ENCODE measurements at places on chromosomes 6 and 20.

DNA sequence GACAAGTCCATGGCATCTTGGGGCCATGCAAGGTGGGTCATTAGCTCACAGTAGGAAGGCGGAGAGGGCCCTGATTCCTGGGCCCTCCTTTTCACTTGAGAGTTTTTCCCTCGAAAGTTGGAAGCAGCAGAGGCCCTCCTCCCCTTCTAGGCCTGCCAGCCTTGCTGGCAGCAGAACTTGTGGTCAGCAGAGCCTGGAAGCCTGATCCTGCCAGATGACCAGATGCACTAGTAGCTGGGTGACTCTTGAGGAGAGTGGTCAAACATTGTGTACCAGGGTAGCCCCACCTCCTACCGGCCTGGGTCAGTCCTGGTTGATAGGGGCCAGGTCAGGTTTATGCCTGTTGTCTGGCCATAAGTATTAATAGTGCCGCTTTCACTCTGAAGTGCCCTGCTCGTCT is 3.8 kb upstream of the HMGA1 start:
- no peak for DNase-seq

- no peak for DNase-seq
Measured at GRCh38 chr20:1562622-1563021, 5.1 kb upstream of the SIRPD start.

DNA sequence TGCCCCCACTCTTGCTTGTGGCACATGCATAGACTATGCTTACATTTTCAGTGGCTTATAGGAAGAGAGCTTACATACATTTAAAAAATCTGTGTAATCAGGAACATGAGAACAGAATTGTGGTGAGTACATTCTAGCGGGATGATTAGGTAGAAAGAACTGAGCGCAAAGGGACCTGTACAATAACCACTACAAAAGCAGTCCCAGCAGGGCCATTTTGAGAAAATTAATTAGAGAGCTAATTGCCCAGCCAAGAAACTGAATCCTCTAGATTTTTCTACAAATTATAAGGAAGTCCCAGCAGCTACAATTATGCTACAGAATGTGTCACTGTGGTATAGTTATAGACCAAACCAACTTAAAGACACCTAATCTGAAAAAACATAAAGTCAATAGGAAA is 105.6 kb upstream of the TNFAIP3 start:
- DNase-seq, result no peak

DNA sequence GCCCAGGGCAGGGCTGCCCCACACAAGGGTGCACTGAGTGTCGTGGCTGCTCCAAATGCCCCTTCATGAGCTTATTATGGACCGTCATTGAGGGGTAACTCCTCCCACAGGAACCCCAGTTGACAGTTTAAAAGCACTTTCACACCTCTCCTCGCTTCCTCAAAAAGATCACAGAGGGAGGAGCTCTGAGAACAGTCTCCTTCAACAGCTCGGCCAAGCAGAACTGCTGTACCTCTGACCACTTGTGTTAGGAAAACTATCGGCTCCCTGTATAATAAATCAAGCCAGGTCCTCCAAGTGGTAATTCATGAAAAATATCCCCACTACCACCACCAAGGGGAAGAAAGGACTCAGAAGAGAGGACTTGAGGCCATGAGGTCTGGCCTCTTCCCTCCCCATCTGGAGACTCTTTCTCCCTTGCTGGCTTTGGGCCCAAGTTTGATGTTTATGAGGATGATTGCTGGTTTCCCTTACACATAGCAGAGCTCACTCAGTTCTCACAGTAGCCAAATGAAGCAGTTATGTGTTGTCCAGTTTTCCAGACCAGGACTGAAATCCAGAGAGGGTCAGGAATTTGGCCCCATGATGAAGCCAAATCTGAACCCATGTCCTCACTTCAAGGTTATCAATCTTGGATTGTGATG is 8.7 kb downstream of the SNX21 start:
- peak; percentile 64 for DNase-seq

DNA sequence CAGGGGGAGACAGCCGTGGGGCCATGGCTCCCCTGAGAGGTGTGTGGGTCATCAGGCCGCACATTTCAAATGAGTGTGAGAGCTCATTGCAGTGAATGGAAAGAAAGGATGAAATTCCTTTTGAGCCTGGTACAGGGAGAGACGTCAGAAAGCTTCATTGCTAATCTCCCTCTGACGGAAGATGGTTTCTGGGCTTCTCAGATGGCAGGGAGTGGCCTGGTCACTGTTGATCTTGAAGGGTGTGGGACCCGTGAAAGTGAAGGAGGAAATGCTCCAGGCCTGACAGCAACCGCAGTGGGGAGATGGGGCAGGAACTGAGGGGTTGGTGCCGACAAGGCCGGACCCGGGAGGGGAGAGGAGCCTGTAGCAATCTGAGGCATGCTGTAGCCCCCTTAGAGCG is 127.4 kb downstream of the MYLK4 start:
- DNase-seq, result no peak

- DNase-seq, result no peak
Measured at GRCh38 chr6:149769676-149770075, 20.1 kb downstream of the PCMT1 start.

GRCh38 chr6:6790393-6790792 is 201.9 kb downstream of the LY86 start:
- DNase-seq, result no peak

- no peak for DNase-seq
Measured at GRCh38 chr6:144435602-144436426, 150.7 kb downstream of the UTRN start.

DNA sequence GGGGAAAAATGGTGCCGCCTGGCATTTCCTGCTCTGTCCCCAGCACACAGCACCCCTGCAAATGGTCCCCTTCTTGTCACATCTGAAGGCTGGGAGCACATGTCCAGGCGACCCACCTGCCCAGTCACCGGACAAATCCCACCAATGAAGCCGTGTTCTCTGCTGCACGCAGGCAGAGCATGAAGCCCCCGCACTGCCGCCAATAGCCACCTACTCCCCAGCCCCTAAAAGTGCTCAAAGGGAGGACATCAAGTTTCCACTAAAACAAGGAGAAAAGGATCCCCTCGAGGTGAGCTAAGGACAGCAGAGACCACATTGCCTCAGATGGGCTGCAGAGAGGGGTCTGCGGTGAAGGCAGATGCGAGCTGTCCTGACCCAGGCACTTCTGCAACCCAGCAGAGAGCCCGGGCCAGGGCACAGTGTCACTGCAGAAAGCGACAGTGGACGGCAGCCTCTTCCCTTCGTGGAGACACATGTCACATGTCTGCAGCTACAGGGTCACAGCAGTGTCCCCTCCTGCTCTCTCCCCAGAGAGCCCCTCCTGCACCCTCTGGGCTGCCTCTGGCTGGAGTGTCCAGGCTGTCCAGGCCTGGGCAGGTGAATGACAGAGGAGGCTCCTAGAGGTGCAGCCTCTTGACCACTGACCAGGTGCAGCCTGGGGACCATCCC is 221.5 kb downstream of the PREX1 start:
- DNase-seq, result no peak

GRCh38 chr20:11159728-11160127 is 485.9 kb upstream of the JAG1 start:
- peak; percentile 43 for DNase-seq

- DNase-seq, result no peak
Measured at GRCh38 chr6:111258615-111259088, 171.3 kb downstream of the SLC16A10 start.

GRCh38 chr6:1337791-1338190 is 25.9 kb downstream of the FOXQ1 start:
- DNase-seq, result no peak
